ENCODE measurements at places on chromosomes 6 and 20.

- DNase-seq: no peak
These were observed 4.1 kb downstream of the HLA-B start for GRCh38 chr6:31352683-31353383.

GRCh38 chr20:35939264-35939663, 15.0 kb downstream of the SCAND1 start:
- no peak for DNase-seq

DNA sequence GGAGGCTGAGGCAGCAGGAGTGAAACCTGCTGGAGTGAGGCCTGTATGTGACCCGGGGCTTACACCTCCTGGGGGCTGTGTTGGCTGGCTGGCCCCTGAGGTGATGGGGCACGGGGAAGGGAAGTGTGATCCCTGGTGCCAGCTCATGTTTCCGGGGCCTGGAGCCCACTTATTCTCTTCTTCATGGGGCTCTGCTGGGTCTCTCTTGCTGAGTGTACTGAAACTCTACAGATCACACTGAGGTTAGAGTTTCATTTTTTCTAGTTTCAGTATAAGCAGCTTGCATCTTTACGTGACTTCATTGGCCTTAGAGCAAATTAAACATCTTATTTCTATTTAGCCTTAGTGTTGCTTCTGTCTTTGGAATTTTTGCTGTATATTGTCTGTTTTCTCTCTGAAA, 96.2 kb downstream of the ANKS1A start:
- no peak for DNase-seq

GRCh38 chr6:161459008-161459615, 185.3 kb upstream of the AGPAT4 start:
- no peak for DNase-seq

DNA sequence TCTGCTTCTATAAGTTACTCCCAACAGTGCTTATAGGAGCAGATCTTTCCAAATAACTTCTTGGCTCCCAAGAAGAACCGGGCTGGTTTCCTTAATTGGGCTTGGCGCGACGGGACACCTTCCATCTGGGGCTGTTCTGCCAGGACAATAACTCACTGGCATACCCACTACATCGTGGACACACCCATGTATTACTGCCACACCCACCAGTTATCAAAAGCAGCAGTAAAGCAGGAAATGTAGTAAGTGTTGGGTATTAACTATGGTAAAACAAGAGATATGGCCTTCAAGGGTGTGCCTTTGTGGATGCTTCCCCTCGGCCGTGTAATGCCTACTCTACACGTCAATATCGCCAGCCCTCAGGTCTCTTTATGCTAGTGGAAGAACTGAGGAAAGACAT, 24.7 kb downstream of the CNKSR3 start:
- no peak for DNase-seq

DNA sequence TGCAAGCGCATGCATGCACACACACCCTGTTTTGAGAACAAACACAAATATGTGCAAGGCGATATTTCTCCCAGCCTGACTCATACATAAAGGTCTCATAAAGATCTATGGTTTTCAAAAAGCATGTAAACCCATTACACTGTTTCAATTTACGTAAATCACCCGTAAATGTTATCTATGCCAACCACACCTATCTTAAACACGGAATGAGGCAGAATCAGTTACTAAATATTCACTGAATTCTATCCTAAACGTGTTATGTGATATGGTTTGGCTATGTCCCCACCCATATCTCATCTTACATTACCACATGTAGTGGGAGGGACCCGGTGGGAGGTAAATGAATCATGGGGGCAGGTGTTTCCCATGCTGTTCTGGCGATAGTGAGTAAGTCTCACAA, 621.6 kb downstream of the KIF16B start:
- DNase-seq: no peak

- peak; percentile 53 for DNase-seq
These were observed 125.4 kb upstream of the SAMD5 start for GRCh38 chr6:147382945-147383554.

DNA sequence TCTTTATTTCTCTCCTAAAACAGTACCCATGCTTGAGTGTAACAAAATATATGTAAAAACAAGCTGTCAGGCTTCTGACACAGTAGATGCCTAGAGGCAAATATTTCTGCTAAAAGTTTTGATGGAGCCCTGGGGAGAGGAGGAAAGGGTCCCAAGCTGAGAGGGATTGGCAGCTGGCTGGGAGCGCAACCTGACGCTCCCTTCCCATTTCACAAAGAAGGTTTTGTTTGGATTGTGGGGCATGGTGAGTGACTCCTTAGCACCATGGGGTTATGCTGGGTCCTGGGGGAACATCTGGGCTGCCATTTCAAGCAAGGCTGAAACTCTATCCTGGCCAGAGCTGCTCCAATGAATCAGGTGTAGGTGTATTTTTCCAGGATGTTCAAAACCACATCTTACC, 720.5 kb downstream of the MAFB start:
- no peak for DNase-seq

GRCh38 chr6:4853782-4854511, 77.7 kb downstream of the CDYL start:
- no peak for DNase-seq

- no peak for DNase-seq
These were observed 45.6 kb downstream of the PYGB start for GRCh38 chr20:25293507-25293906.

- DNase-seq: no peak
These were observed 18.0 kb downstream of the DYNLT1 start for GRCh38 chr6:158626360-158627167.

DNA sequence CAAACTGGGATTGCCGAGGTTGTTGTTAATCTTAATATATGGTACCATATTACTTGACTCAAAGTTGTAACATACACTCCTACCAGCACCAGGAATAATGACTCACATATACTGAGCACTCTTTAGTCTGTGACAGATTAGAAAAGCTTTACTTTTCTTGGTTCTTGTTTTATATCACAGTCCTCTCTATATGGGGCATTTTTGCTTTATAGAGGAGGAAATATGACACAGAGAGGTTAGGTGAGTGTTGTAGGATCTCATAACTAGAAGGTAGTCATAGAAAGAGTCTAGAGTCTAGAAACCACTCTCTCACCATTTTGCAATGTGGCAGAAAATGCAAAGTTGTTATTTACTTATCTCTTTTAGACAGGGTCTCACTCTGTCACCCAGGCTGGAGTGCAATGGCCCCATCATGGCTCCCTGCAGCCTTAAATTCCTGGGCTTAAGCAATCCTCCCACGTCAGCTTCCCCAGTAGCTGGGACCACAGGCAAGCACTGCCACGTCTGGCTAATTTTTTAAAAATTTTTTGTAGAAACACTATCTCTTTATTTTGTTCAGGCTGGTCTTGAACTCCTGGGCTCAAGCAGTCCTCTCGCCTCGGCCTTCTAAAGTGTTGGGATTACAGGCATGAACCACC, 13.4 kb downstream of the TRIM38 start:
- DNase-seq: no peak

DNA sequence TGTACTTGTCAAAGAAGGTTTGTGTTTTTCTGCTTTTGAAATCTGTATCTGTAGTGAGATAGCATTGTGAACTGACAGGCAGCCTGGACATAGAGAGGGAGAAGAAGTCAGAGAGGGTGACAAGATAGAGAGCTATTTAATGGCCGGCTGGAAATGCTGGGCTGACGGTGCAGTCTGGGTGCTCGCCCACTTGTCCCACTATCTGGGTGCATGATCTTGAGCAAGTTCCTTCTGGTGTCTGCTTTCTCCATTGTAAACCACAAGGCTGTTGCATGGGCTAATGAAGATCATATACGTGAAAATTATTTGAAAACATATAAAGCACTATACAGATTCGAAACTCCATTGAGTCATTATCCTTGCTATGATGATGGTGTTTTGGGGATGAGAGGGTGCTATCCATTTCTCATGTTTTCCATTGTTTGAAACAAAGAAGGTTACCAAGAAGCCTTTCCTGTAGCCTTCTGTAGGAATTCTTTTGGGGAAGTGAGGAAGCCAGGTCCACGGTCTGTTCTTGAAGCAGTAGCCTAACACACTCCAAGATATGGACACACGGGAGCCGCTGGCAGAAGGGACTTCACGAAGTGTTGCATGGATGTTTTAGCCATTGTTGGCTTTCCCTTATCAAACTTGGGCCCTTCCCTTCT, 18.4 kb downstream of the CD83 start:
- DNase-seq: no peak

DNA sequence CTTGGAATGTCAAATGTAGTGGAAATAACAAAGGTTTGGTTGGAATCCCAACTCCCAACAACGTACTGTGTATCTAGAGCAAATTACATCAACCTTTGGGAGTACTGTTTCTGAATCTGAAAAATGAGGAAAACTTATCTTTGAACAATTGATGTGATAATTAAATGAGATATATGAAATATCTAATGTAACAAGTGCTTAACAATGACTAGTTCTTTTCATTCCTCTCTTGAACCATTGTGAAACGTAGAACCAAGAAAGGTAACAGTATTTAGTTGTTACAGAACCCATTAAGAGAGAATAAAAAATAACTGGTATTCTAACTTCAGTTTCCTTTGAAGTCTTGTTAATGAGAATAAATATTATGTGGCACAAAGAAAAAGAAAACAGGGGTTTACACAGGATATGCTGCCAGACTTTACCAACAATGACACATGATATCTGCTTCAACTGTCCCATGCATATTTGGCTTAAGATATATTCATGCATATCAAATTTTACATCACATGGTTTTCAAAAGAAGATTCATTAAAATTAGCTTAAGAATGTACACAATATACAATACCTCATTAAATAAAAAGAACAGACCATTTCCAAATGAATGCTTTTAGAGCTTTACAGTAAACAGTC, 111.8 kb downstream of the ATG5 start:
- no peak for DNase-seq

- no peak for DNase-seq
These were observed 151.1 kb downstream of the TRIM27 start for GRCh38 chr6:28772480-28773381.

GRCh38 chr6:122709922-122710512, 69.5 kb upstream of the FABP7 start:
- no peak for DNase-seq

- DNase-seq: no peak
These were observed 125.7 kb downstream of the SLC23A2 start for GRCh38 chr20:4875578-4876067.

All from HCEC 1CT (cell line).